ENCODE measurements at places on chromosomes 5 and 9.

DNA sequence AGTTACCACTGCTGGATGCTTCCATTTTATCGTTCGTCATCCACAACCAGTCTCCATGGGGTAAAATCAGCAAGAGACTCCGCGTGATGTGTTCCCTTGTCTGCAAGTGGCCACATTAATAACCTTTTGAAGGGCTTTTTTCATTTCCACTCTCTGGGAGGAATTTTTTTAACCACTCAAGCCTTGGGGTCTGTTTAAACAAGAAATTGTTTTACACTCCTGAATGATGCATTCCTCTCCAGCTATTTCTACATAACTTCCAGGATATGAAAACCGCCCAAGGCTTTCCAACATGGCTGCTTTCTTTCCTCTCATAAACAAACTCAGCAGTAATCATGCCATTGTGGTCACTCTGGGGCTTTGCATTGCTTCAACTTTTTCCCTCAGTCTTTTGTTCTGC lies 217.2 kb upstream of the DAPK1 start:
- DNase-seq = no peak

GRCh38 chr9:123864251-123864650 lies 65.7 kb downstream of the DENND1A start:
- DNase-seq = no peak

DNA sequence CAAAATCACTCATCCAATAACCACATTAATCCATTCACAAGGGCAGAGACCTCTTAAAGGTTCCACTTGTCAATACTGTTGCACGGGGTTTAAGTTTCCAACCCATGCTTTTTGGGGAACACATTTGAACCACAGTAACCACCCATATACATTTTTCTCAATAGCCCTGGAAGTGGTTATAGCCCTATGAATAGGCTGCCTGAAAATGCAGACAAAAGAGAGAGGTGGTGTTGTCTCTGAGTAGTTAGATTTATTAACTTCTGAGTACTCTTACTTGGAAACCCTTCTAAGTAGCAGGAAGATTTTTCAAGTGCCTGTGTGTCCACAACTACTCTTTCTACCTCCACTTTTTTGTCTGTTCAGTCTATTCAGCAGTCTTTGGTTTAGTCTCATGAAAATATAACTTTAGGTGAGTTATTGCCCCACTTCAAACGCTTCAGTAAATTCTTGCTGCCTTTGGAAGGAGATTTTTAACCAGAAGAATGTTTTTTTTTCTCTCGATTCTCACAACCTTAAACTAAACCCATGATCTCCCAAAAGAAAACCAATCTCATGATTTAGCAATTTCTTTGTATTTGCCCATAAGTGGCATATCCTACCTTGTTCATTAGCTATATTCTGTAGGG lies 42.6 kb downstream of the ARHGEF28 start:
- DNase-seq = no peak

DNA sequence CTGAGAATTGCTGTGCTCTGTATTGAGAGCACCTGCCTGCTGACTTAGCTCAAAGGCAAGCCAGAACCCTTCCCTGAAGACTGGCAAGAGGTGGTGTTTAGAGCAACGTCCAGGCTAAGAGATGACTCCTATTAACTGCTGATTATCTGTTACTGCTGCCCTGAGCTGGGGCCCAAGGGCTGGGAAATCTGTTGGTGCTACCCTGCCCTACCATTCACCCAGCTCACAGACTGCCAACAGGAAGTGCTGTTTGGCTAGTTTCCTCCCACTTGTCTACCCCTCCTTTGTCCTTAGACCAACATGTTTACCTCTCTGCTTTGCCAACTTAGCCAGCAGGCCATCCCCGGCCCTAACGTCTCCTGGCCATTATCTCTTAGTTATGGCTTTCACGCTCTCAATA lies 6.9 kb downstream of the RAB24 start:
- no peak for DNase-seq

- DNase-seq = peak; percentile 92
Measured at GRCh38 chr9:31774571-31774970, 609.9 kb upstream of the ACO1 start.

Data from NCI-H446 (cell line).